Kidney capillary endothelial cell (primary cell): ENCODE measurements at places on chromosomes 7 and 10.

- DNase-seq = no peak
Observed at GRCh38 chr7:104933521-104933988, 80.5 kb upstream of the KMT2E start.

DNA sequence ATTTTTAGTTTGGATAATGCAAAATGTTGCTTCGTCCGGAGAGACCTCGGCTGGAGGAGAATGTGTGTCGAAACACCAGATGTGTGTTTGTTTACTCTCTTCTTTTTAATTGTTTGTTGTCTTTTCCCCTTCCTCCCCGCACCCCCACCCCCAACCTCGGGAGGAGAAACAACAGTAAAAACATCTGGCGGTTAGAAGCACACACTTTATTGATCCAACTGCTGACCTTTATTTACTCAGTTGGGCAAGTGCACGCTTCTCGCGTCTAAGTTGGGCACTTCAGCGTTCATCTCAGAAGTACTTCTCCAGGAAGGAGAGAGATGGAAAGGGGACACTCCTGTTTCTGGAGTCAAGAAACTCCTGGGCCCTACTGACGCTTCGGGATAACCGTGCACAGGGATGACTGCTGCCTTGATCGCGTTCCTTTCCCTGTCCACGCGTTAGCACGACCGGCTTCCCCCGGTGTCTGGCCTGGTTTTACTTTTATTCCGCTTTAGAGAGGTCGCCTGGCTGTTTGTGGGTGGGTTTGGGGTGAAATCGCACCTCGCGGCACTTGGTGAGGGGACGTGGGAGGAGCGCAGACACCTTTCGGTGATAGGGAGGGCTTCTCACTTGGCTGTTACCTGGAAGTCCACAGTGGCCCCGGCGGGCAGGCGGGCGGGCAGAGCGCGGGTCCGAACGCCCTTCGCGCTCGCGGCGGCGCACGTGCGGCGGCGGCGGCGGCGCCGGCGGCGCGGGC, 168.3 kb upstream of the PPP1R3A start:
- DNase-seq = peak; percentile 10

DNA sequence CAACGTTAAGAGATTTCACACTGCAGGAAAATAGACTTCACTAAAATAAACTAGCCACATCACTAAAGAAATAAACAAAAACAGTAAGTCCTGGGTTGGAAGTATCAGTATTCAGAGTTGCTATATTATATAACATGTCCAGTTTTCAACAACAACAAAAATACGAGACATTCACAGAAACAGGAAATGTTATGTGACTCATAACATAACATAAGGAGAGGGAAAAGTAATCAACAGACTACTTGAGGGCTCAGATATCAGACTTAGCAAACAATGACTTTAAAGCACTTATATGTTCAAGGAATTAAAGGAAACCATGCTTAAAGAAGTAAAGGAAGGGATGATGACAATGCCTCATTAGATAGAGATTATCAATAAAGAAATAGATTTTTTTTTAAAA, 73.5 kb upstream of the MKLN1 start:
- no peak for DNase-seq

DNA sequence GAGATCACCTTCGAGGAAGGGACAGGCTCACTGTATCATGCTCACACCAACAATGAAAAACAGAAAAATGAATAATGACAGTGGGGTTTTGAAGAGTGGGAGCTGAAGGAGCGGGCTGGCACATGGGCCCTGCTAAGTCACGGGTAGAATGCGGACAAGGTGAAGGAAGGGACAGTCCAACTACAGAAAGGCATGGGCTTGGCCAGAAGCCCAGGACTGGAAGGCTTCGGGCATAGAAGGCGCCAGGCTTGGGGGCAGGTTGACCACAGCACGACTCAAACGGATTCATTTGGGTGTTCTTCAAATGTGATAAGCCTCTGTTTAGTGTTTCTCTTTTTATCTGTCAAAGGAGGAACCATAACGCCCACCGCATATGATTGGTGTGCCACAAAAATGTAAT, 509.5 kb downstream of the CCSER2 start:
- no peak for DNase-seq

DNA sequence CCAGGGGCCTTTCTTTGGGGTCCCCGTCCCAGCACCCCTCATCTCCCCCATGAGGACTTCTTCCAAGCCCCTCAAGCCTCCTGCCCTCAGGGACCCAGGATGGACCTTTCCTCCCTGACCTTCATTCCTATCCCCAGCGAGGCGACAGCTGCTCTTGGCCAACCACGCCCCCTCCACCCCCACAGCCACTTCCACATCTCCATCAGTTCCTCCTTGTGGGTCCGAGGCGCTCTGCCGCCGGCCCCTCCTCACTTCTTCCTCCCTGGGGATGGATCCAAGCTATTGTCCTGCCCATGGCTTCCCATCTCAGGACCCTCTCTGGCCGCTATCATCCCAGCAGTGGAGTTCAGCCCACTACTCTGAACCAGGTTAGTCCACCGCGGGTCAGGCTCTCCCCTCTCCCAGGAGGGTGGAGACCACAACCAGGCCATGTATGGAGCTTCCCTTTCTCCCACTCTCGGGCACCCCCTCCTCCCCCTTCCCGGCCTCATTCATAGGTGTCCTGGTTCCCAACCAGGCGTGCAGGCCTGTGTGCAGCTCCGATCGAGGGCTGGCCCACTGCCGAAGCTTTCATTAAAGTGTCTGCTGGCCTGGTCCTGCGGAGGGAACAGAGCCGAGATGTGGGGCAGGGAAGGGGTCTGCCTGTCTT, 1.7 kb upstream of the SH2B2 start:
- DNase-seq = no peak

- DNase-seq = no peak
Observed at GRCh38 chr10:122590153-122590552, 29.6 kb downstream of the DMBT1 start.

DNA sequence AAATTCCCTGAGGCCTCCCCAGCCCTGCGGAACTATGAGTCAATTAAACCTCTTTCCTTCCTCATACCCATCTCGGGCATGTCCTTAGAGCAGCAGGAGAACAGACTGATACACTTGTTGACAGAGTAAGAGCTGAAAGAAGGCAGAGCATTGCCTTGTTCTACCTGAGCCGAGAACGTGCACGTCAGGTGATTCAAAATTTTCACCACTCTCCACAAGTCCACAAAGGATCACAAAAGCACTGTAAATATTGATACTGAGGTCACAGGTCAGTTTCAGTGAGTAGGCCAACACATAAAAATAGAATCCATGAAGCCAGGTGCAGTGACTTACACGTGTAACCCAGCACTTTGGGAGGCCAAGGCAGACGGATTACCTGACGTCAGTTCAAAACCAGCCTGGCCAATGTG, 27.8 kb downstream of the DCLRE1C start:
- DNase-seq = no peak

DNA sequence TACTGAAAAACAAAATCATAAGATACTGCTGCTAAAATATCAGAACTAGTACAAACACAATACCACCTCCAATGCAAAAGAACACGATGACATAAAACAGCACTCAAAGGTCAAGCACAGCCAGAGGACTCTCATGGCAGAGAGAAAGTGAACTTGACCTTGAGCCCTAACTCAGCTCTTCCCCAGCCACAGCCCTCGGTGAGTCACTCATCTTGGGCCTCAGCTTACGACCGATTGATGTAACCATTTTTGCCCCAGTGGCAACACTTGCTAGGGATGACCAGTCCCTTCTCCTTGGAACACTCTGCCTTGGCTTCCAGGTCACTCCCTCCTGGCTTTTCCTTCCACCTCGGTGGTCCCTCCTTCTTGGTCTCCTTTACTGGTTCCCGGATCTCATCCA, 77.8 kb downstream of the JAZF1 start:
- no peak for DNase-seq

DNA sequence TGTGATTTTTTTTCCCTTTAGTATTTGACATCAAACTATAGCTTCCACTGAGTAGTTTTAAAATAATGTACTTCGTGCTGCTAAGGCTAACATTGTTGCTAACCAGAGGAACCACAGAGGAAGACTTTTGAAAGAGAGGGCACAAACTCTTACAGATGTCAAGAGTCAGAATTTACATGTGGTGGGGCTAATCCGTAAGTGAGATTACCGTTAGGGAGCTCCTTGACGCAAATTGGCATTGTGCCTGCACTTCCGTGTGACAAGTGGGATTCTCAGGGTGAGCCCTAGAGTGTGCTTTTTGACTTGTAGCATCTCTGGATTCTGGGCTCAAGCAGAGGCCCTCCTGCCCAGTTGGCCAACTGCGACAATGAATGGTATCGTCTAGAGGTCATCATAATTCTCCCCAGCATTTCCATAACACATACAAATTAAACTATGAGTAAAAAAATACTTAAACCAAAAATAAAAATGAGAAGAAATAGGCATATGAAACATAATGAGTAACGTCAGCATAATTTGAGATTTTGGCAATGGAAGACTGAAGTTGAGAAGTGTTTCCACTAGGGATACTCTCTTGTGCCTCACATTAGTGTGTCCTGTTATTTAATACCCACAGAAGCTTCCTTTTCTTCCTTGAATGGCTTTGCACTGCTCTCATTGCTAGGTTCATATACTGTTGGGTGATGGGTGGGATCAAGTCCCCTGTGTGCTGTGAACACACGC, 164.0 kb downstream of the SDK1 start:
- no peak for DNase-seq

DNA sequence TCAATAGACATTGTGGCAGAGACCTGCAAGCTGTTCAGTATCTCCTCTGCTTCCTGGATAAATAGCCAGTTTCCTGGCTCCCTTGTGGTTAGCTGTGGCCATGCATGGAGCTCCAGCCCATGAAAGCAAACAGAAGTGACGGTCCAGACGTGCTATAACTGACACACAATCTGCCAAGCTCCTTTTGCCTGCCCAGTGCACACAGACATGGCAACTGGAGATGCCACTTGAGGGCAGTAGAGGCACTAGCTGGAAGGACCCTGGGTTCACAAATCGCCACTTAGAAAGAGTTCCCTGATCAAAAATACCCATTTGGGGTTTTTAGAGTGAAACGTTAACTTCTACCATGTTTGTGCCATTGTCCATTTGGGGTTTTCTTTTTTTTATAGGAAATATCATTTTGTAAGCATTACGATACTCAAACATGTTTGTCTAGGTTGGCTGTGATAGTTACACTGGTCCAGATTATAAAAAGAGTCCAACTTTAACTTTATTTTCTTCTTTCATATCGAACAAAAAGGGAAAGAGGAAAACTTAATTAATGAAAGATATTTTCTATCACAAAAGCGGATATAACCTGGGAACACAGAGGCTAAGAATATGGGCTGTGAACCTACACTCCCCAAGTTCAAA, 31.3 kb downstream of the KIN start:
- DNase-seq = peak; percentile 16

DNA sequence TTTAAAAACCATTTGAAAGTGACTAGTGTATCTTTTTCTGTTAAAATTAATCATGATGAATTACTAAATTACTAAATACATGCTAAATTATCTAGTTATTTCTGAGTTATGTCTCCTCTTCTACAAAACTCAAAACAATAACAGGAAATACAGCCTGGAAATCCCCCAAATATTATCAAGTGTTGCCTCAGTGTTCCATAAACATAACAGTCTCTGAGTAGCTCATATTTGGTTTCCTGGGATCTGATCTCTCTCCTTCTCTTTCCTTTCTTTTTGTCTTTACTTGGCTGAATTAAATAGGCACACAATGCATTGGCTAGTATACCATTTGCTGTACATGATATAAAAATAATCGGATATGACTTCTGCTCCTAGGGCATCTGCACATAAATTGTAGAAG, 277.6 kb upstream of the IGFBP3 start:
- no peak for DNase-seq

GRCh38 chr7:149103424-149103823, 12.9 kb upstream of the ZNF786 start:
- DNase-seq = no peak

- DNase-seq = peak; percentile 61
Observed at GRCh38 chr7:32586291-32587221, 91.3 kb downstream of the AVL9 start.

DNA sequence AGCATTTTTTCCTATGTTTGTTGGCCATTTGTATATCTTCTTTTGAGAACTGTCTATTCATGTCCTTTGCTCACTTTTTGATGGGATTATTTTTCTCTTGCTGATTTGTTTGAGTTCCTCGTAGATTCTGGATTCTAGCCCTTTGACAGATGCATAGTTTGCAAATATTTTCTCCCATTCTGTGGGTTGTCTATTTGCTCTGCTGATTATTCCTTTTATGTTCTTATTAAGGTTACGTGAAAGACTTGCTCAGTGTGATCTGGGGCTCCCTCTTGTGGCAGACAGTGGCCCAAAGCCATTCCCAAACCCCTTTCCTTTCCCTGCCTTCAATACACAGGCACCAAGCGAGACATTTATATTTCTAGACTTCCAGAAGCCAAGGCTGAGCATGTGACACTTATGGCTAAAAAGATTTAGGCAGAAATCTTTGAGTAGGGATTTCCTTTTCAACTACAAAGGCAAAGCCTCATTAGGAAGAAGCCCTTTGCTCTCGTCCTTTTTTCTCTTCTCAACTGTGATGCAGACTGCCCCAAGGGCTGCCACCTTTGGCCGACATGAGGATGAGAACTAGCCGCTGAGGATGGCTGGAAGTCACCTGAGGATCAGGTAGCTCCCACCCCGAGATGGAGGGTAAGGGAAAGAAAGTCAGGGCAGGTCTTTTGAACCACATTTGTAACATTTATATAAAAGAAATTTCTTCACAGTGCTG, 23.6 kb downstream of the ST8SIA6 start:
- DNase-seq = peak; percentile 67

DNA sequence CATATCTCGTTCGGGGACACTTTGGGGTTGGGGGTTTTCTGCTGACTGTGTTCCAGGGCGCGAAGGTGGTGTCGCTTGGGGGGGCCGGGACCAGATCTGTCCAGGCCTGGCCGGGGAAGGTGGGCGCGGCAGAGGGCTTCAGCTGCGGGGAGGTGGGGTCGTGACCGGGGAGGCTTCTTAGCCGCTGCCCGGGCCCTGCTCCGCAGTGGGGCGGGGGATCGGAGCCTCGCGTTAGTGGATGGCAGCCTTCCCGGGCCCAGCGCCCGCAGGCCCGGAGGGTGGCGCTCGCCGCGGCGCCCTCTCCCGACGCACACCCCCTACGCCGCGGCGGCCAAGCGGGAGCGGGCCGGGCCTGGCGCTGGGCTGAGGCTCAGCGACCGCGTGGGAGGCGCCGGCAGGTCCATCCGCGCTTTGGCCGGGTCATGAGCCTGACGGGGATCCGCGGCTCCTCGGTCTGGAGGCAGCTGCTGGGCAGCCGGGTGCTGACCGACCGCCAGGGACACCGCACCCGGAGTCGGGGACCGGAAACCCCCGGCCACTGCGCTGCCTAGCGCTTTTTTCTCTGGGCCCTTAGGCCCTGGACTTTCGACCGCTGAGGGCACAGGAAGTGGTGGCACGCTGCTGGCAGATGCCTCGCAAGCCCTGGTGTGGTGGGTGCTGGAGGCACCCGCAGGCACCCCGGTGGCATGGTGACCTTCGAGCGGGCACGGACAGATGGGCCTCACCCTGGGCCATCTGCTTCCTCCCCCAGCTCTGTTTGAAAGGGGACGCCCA, 1.2 kb downstream of the AGAP3 start:
- no peak for DNase-seq

DNA sequence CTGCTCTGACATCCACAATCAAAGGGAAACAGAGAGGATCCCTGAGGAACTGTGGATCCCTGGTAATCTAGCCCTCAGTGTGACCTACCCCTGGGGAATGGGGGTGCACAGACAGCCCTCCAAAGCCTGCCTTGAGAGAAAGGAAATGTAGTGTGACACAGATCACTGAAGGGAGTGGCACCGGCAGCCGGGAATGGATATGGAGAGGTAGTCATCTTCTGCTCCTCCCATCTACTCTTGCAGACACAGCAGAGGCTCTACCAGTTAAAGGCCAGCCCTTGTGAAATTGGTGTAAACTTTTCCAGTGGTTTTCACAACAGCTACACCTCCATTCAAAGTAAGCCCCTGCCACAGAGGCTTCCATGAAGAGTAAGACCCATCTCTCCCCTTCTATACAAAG, 144.4 kb downstream of the PCDH15 start:
- DNase-seq = no peak
